ENCODE measurements at places on chromosomes 7 and 10. TPM values are rescaled to one million over a fixed set of nuclear protein-coding genes. Genes with fewer than 3 reads are reported as not detected.

The COBL gene
- total RNA-seq = 48.1 TPM

The NKX1-2 gene
- total RNA-seq = not detected

The DOCK1 gene
- 34.2 TPM for total RNA-seq

The LOXL4 gene
- 2.6 TPM for total RNA-seq

The HOXA10 gene
- total RNA-seq = 11.8 TPM

The FAM24B gene
- 6.3 TPM for total RNA-seq

The AQP1 gene
- 1.7 TPM for total RNA-seq

The OIT3 gene
- total RNA-seq = 1.4 TPM

GRCh38 chr7:13827716-13828115, 161.8 kb downstream of the ETV1 start:
- no peaks in the 10 kb centered on the region for H3K36me3 ChIP-seq
- peaks cover 32% of the 10 kb centered on the region for H3K4me1 ChIP-seq
- no peak overlapping the region for H3K4me3 ChIP-seq
- no peaks in the 10 kb centered on the region for H3K27me3 ChIP-seq
- no peak overlapping the region for H3K27ac ChIP-seq

GRCh38 chr10:8951440-8952089, 897.1 kb downstream of the GATA3 start:
- H3K36me3 ChIP-seq = no peaks in the 10 kb centered on the region
- H3K4me3 ChIP-seq = no peak overlapping the region
- H3K27me3 ChIP-seq = no peaks in the 10 kb centered on the region
- DNase-seq = no peak

DNA sequence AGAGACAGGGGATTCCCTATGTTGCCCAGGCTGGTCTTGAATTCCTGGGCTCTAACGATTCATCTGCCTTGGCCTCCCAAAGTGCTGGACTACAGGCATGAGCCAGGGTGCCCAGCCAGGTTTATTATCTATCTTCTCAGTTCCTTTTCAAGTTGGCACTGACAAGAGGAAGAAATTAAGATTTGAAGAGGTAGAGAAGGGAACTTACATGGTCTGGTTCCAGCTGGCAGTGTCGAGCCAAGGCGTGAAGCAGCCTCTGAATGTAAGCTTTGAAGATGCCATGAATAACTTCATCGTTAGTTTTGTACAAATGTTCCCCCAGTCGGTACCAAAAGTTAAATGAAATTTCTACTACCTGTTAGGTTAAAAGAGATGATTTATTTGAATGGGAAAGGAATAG, 57.7 kb downstream of the TNPO3 start:
- DNase-seq = no peak

GRCh38 chr10:113086282-113086681, 136.2 kb downstream of the TCF7L2 start:
- no peak overlapping the region for H3K4me3 ChIP-seq
- no peaks in the 10 kb centered on the region for H3K27me3 ChIP-seq
- DNase-seq = no peak
- H3K36me3 ChIP-seq = peaks cover 15% of the 10 kb centered on the region

GRCh38 chr7:108418946-108419345, 37.3 kb downstream of the NRCAM start:
- no peaks in the 10 kb centered on the region for H3K36me3 ChIP-seq
- H3K27ac ChIP-seq = no peak overlapping the region
- no peak for DNase-seq
- peaks cover 17% of the 10 kb centered on the region for H3K4me1 ChIP-seq

DNA sequence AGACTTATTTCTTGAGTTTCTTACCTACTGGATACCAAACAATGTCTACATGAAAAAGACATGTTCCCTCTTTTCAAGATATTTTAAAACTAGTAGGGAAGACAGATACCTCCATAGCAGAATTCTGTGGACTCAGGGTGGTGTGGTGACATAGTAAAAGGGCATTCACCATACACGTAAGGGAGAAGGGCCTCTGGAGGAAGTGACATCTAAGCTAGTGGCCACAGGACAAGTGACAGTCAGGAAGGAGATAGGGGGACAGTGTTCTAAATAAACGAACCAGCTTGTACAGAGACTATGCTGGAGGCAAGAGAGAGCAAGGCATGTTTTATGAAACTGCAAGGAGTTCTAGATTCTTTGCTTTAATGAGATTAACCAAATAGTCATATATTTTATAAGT, 321.7 kb upstream of the LRGUK start:
- H3K36me3 ChIP-seq = no peaks in the 10 kb centered on the region
- H3K27ac ChIP-seq = no peak overlapping the region
- DNase-seq = no peak
- no peaks in the 10 kb centered on the region for H3K27me3 ChIP-seq
- no peak overlapping the region for H3K4me3 ChIP-seq
- H3K4me1 ChIP-seq = no peaks in the 10 kb centered on the region

GRCh38 chr7:118502235-118502634, 277.7 kb downstream of the ANKRD7 start:
- no peak overlapping the region for H3K27ac ChIP-seq
- H3K4me3 ChIP-seq = no peak overlapping the region
- no peaks in the 10 kb centered on the region for H3K36me3 ChIP-seq
- DNase-seq = no peak

- peaks cover 19% of the 10 kb centered on the region for H3K4me1 ChIP-seq
- no peaks in the 10 kb centered on the region for H3K36me3 ChIP-seq
- no peaks in the 10 kb centered on the region for H3K27me3 ChIP-seq
- no peak overlapping the region for H3K27ac ChIP-seq
- DNase-seq = no peak
Measured at GRCh38 chr10:99938563-99938962, 71.2 kb downstream of the DNMBP start.

- peaks cover 25% of the 10 kb centered on the region for H3K4me1 ChIP-seq
- H3K27me3 ChIP-seq = no peaks in the 10 kb centered on the region
- no peak overlapping the region for H3K27ac ChIP-seq
Measured at GRCh38 chr7:12741951-12742575, 54.6 kb downstream of the ARL4A start.

- no peaks in the 10 kb centered on the region for H3K4me1 ChIP-seq
- H3K27me3 ChIP-seq = no peaks in the 10 kb centered on the region
- DNase-seq = no peak
- no peak overlapping the region for H3K4me3 ChIP-seq
- peaks cover 5% of the 10 kb centered on the region for H3K36me3 ChIP-seq
Measured at GRCh38 chr10:103643381-103643780, 149.9 kb downstream of the NEURL1 start.
